Mesothelial cell of epicardium (in vitro differentiated cells): ENCODE measurements at places on chromosomes 2 and 18.

- no peak overlapping the region for H3K27ac ChIP-seq
- no peak for DNase-seq
- H3K36me3 ChIP-seq: no peaks in the 10 kb centered on the region
Measured at GRCh38 chr2:26675651-26676255, 16.8 kb upstream of the KCNK3 start.

DNA sequence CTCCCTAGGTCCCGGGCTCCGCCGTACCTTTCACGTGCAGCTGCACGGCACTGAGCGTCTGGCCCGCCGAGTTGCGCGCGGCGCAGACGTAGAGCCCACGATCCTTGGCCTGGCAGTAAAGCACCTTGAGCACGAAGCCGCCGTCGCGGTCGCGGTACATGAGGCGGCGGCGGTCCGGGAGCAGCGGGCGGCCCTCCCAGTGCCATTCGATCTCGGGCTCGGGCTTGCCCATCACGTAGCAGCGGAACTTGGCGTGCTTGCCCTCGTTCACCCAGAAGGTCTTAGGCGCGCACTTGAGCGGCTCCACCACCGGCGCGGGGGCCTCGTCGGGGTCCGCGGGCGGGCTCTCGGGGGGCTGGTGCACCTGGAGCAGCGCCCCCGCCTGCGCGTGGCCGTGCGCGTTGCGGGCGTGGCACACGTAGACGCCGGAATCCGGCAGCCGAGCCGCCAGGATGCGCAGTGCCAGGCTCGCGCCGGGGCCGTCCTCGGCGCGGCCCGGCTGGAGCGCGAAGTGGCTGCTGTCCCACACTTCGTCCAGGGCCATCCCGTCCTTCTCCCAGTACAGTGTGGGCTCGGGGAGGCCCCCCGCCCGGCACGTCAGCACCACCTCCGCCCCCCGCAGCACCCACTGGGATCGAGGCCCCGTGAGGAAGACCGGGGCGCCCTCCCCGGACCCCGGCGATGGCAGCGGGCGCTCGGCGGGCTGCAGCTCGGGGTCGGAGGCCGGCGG, 980 bp downstream of the OBSL1 start:
- H3K36me3 ChIP-seq: peaks cover 18% of the 10 kb centered on the region
- no peaks in the 10 kb centered on the region for H3K27me3 ChIP-seq

DNA sequence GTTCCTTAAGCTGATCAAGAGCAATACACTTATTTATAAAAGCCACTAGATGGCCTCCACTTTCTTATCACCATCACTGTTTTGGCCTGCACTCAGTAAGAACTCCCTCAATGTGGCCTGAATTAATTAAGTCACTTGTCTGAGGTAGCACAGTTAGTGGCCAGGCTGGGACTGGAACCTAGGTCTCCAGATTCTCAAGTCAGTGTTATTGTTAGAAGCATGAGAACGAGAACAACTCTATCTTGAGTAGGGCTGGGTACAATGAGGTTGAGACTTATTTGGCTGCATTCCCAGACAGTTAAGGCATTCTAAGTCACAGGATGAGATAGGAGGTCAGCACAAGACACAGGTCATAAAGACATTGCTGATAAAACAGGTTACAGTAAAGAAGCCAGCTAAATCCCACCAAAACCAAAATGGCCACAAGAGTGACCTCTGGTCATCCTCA, 115.8 kb downstream of the SS18 start:
- no peaks in the 10 kb centered on the region for H3K27me3 ChIP-seq
- no peaks in the 10 kb centered on the region for H3K4me1 ChIP-seq
- no peaks in the 10 kb centered on the region for H3K36me3 ChIP-seq
- H3K4me3 ChIP-seq: no peak overlapping the region

DNA sequence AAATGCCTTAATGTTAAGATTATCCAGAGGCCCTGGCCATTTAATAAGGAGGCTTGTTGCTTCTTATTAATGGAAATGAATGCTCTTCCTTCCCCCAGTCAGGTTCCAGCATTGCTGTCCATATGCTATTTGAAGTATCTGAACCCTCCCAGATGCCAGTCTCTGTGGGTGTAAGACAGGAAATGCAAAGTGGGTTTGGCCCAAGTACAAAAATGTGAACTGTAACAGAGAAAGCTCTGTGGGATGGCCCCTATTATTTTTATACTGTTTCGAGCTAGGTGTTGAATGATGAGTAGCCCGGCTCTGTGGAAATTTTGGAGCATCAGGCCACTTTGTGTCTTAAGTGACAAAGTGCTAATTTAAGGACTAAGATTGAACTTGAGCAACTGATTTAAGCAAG, 141.0 kb downstream of the UXS1 start:
- H3K27ac ChIP-seq: no peak overlapping the region
- peaks cover 11% of the 10 kb centered on the region for H3K4me1 ChIP-seq
- no peak overlapping the region for H3K4me3 ChIP-seq

- H3K4me3 ChIP-seq: no peak overlapping the region
- no peak overlapping the region for H3K27ac ChIP-seq
- no peaks in the 10 kb centered on the region for H3K36me3 ChIP-seq
- H3K4me1 ChIP-seq: no peaks in the 10 kb centered on the region
- H3K27me3 ChIP-seq: no peaks in the 10 kb centered on the region
Measured at GRCh38 chr2:34416856-34417255, 817.8 kb upstream of the FAM98A start.

GRCh38 chr2:64212801-64213321, 68.6 kb upstream of the PELI1 start:
- H3K4me1 ChIP-seq: peaks cover 41% of the 10 kb centered on the region
- no peaks in the 10 kb centered on the region for H3K27me3 ChIP-seq
- no peaks in the 10 kb centered on the region for H3K36me3 ChIP-seq
- no peak overlapping the region for H3K27ac ChIP-seq

GRCh38 chr2:80429251-80429650, 124.7 kb upstream of the LRRTM1 start:
- no peak for DNase-seq
- no peaks in the 10 kb centered on the region for H3K27me3 ChIP-seq
- H3K27ac ChIP-seq: no peak overlapping the region
- H3K4me3 ChIP-seq: no peak overlapping the region

GRCh38 chr2:118906186-118906585, 35.8 kb upstream of the MARCO start:
- H3K27ac ChIP-seq: no peak overlapping the region
- H3K4me1 ChIP-seq: no peaks in the 10 kb centered on the region
- H3K36me3 ChIP-seq: no peaks in the 10 kb centered on the region
- no peak for DNase-seq
- peaks cover 5% of the 10 kb centered on the region for H3K27me3 ChIP-seq

- H3K36me3 ChIP-seq: no peaks in the 10 kb centered on the region
- peaks cover 2% of the 10 kb centered on the region for H3K27me3 ChIP-seq
- H3K4me3 ChIP-seq: peak overlapping the region; percentile 45
- peak overlapping the region; percentile 75 for H3K27ac ChIP-seq
- peaks cover 30% of the 10 kb centered on the region for H3K4me1 ChIP-seq
Measured at GRCh38 chr2:174593574-174594203, 3.9 kb downstream of the WIPF1 start.

- H3K4me1 ChIP-seq: peaks cover 10% of the 10 kb centered on the region
- H3K36me3 ChIP-seq: peaks cover 29% of the 10 kb centered on the region
- peak overlapping the region; percentile 86 for H3K27ac ChIP-seq
- peak overlapping the region; percentile 81 for H3K4me3 ChIP-seq
- H3K27me3 ChIP-seq: peaks cover 10% of the 10 kb centered on the region
Measured at GRCh38 chr18:79070486-79070885, 1.3 kb downstream of the ATP9B start.

DNA sequence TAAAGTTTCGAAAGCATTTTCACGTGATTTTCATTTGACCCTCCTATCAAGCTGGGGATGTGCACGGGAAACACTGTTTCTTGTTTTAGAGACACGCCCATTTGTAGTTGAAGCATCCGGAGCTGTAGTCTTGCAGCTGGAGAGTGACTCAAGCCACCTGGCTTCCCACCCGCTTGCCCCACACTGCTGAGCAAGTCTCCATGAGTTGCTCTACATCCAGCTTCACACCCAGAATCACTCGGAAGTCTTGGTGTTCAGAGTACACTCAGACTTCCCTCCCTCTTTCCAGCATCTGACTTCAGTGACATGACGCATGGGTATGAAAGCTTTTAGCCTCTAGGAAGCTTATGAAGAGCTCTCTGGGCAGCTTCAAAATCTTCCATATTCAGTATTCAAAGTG, 262.4 kb downstream of the NBAS start:
- H3K4me3 ChIP-seq: no peak overlapping the region
- no peaks in the 10 kb centered on the region for H3K27me3 ChIP-seq
- no peak overlapping the region for H3K27ac ChIP-seq
- DNase-seq: no peak

GRCh38 chr2:189131991-189132390, 47.6 kb downstream of the COL5A2 start:
- DNase-seq: no peak
- no peak overlapping the region for H3K4me3 ChIP-seq
- H3K27ac ChIP-seq: no peak overlapping the region

GRCh38 chr2:182941919-182942318, 75.5 kb upstream of the FRZB start:
- DNase-seq: no peak
- H3K4me3 ChIP-seq: no peak overlapping the region
- H3K27ac ChIP-seq: peak overlapping the region; percentile 30
- H3K27me3 ChIP-seq: peaks cover 5% of the 10 kb centered on the region

DNA sequence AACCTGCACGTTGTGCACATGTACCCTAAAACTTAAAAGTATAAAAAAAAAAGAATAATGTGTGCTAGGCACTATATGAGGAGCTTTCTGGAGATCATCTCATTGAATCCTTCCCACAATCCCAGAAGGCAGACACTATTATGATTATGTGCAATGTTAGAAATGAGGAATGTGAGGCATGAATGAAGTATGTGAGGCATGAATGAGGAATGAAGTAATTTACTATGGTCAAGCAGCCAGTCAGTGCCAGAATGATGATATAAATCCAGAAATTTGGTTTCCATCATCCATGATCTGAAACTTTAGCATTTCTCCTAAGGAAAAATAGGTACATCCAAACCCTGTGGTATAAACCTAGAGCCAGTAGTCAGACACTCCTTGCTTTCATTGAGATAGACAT, 42.0 kb downstream of the CCDC148 start:
- H3K4me1 ChIP-seq: peaks cover 14% of the 10 kb centered on the region
- no peaks in the 10 kb centered on the region for H3K27me3 ChIP-seq
- H3K4me3 ChIP-seq: no peak overlapping the region

GRCh38 chr2:37630776-37631175, 40.7 kb downstream of the CDC42EP3 start:
- peaks cover 14% of the 10 kb centered on the region for H3K4me1 ChIP-seq
- H3K27ac ChIP-seq: no peak overlapping the region
- H3K27me3 ChIP-seq: peaks cover 6% of the 10 kb centered on the region
- no peaks in the 10 kb centered on the region for H3K36me3 ChIP-seq

DNA sequence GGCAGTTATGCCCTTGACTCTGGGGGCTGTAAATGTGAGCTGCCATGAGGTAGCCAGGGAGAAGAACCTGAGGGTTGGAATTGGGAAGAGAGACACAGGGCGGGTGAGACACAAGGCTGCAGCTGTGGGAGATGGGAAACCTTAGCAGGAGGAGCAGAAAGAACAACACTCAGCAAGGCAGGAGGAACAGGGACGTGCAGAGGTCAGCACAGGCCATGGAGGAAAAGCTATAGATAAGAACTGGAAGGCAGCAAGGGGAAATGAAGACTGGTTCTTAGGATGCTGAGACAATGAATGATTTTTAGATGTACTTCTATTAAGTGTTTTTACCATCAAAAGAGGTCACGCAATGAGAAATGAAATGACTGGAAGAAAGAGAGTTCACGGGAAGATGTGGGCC, 80.2 kb downstream of the USP40 start:
- H3K4me1 ChIP-seq: peaks cover 56% of the 10 kb centered on the region
- H3K27me3 ChIP-seq: no peaks in the 10 kb centered on the region
- peak overlapping the region; percentile 87 for H3K27ac ChIP-seq
- H3K4me3 ChIP-seq: no peak overlapping the region
- DNase-seq: no peak
- H3K36me3 ChIP-seq: peaks cover 49% of the 10 kb centered on the region

GRCh38 chr2:166157578-166157977, 29.8 kb upstream of the SCN1A start:
- no peak overlapping the region for H3K27ac ChIP-seq
- H3K36me3 ChIP-seq: no peaks in the 10 kb centered on the region
- peaks cover 42% of the 10 kb centered on the region for H3K4me1 ChIP-seq
- no peak for DNase-seq
- no peaks in the 10 kb centered on the region for H3K27me3 ChIP-seq
- no peak overlapping the region for H3K4me3 ChIP-seq

DNA sequence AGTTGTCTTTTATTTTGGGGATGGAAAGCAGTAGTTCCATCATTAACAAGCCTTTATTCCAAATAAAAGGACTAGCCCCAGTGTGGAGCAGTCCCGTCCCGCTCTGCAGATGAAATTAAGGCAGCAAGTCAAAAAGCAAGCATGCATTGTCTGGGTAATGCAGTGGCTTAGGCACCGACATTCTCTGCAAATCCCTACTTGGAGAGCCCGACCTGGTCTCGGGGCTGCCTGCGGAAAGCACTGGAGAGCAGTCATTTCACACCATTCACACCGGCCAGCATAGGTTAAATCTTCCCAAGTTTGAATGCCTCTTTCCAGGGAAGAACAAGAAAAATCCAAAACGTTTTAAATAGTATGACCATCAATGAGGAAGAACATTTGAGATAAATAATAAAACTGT, 24.4 kb upstream of the RAB12 start:
- H3K27me3 ChIP-seq: peaks cover 27% of the 10 kb centered on the region
- H3K27ac ChIP-seq: no peak overlapping the region
- no peak for DNase-seq
- H3K36me3 ChIP-seq: no peaks in the 10 kb centered on the region
- no peaks in the 10 kb centered on the region for H3K4me1 ChIP-seq

- no peaks in the 10 kb centered on the region for H3K4me1 ChIP-seq
- H3K27ac ChIP-seq: no peak overlapping the region
- H3K36me3 ChIP-seq: no peaks in the 10 kb centered on the region
- DNase-seq: no peak
Measured at GRCh38 chr2:185859506-185859905, 120.9 kb downstream of the FSIP2 start.

- peaks cover 23% of the 10 kb centered on the region for H3K27me3 ChIP-seq
- no peak overlapping the region for H3K27ac ChIP-seq
- DNase-seq: no peak
- no peaks in the 10 kb centered on the region for H3K36me3 ChIP-seq
- H3K4me3 ChIP-seq: peak overlapping the region; percentile 88
Measured at GRCh38 chr18:28174181-28174905, 2.6 kb downstream of the CDH2 start.
